Activated CD4-positive, alpha-beta T cell treated with anti-CD3 and anti-CD28 coated beads, Interleukin-2, amount 10 ng/mL, durations not matched to agents 7 days and 5 days (primary cell): ENCODE measurements at places on chromosomes 12 and 14.

DNA sequence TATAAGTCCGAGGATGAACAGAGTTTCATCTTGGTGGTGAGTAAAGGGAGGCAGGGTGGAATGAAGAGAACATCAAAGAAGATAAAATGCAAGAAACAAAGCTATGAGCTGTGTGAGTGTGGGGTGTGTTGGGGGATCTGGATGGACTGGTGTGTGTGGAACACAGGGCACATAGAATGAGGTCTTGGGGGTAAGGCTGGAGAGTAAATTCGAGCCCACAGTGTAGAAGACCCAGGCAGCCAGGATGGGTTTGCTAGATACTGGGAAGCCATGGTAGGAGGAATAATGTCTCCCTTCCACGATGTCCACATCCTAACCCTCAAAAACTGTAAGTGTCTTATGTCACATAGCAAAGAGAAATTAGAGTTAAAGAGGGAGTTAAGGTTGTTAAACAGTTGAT is 6.8 kb downstream of the KCNMB4 start:
- no peak for DNase-seq

DNA sequence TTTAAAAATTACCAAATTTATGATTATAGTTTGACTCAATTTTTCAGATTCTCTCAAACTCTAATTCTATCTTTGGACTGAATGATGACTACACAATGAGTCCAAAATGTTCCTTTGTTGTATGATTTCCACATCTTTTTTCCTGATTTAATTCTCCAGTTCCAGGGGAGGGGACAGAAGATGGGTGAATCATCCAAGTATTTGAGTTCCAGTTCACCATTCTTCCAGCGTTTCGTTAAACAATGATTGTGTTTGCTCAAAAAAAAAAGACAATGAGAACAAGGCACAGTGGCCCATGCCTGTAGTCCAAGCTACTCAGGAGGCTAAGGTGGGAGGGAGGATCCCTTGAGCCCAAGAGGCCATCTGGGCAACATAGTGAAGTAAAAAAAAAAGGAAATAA is 23.8 kb downstream of the BAZ1A start:
- no peak for DNase-seq

- no peak for DNase-seq
Observed at GRCh38 chr12:94725375-94726168, 75.2 kb upstream of the TMCC3 start.

- DNase-seq = no peak
Observed at GRCh38 chr12:45532113-45532512, 197.4 kb upstream of the ARID2 start.

DNA sequence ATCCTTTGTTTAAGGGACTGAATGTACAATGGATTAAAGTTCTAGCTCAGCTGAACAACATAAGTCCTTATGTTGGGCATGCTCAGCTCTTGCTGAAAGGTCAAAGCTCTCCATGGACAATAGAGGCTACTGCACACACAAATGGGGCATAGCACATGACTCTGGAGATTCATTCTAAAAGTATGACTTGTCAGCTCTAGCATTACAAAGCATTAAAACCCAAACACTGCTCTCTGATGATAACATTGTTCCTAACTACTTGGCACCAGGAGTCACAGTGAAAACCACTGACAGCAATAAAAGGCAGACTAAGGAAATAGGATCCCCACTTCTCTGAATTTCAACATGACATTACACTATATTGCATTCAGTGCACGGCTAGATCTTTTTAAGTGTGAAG is 21.9 kb upstream of the FSCB start:
- no peak for DNase-seq

DNA sequence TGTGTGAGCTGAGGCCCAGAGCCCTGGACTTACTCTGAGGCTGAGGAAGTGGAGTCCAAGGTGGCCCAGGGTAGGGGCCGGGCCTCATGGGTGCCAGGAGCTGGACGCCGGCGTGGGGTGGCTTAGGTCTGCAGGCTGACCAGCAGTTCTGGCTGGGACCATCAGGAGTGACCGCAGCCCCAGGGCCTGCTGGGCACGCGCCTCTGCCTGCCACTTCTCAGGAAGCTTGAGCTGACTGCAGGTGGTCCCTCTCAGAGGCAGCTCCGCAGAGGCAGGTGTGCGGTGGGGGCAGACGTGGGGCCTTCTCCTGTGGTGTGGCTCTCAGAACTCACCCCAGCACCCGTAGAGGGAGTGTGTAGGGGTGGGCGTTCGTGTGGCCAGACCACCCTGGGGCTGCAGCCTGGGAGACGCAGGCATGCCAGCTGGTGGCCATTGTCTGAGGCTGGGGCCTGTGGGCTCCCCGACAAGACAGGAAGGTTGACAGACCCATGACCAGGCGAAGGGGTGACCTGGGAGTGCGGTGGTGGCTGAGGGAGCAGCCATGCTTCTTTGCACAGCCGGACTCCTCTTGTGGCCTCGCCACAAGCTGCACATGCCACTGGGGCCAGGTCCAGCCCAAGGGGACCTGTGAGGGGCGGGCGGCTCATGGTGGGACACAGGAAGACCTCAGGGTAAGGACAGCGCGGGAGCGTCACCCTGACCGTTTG is 40.0 kb upstream of the TEX22 start:
- DNase-seq = no peak

DNA sequence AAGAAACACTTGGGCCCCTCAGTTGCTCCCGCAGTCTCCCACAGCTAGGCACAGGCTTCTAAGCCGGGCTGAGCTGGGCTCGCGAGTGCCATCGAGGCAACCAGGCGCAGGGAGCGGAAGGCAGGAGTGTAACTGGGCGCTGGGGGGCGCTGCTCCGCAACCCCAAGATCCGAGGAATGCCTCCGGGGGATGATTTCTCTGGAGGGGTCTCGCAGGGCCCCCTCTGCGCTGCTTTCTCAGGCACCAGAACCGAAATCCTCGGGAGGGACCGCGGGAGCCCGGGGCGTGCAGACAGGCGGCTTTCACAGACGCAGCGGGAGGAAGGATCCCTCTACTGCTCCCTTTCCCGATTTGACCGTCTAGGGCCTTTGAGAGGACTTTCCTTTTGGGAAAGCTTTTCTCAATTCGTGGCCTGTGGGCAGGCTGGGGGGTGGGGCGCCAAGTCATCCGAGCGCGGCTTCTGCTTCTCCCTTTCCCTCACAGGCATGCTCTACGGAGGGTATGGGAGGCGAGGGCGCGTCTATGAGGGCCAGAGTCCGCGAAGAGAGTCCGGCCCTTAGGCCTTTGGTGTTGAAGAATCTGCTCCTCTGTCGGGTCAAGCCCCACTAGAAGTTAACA is 4.3 kb upstream of the NKX2-1 start:
- no peak for DNase-seq

- no peak for DNase-seq
Observed at GRCh38 chr12:31759632-31760459, 31.0 kb upstream of the AMN1 start.

DNA sequence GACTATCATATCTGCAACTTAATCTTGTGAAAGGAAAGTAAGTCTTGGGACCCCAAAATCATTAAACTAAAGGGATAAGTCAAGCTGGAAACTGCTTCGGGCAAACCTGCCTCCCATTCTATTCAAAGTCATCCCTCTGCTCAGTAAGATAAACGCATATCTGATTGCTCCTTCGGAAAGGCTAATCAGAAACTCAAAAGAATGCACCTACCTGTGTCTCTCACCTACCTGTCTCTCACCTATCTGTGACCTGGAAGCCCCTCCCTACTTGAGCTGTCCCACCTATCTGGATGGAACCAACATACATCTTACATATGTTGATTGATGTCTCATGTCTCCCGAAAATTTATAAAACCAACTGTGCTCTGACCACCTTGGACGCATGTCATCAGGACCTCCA is 19.9 kb downstream of the SEC23A start:
- DNase-seq = no peak

DNA sequence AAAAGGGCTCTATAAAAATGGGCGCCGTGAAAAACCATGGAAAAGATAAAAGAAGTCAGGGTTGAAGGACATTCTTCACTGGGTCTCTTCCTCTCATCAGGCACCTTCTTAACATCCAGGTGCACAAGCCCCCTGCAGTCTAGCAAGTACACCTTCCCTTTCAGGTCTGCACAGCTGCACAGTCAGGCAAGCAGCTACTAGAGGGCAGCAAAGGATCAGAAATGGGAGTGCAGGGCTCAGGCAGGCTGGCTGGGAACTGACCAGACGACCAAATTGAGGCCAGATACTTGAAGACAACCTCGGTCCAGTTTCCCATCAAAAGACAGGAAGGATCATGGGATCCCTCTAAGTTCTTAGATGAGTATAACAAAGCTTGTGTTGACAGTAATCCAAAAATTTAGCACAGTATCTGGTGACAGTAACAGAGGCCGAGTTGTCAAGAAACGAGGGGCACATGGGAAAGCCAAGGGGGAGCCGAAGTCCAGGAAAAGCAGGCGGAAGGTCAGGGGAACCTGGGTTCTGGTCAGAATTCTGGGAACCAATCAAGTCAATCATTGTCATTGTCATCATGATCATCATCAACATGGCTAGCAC is 10.1 kb upstream of the GRIP1 start:
- DNase-seq = peak; percentile 46

DNA sequence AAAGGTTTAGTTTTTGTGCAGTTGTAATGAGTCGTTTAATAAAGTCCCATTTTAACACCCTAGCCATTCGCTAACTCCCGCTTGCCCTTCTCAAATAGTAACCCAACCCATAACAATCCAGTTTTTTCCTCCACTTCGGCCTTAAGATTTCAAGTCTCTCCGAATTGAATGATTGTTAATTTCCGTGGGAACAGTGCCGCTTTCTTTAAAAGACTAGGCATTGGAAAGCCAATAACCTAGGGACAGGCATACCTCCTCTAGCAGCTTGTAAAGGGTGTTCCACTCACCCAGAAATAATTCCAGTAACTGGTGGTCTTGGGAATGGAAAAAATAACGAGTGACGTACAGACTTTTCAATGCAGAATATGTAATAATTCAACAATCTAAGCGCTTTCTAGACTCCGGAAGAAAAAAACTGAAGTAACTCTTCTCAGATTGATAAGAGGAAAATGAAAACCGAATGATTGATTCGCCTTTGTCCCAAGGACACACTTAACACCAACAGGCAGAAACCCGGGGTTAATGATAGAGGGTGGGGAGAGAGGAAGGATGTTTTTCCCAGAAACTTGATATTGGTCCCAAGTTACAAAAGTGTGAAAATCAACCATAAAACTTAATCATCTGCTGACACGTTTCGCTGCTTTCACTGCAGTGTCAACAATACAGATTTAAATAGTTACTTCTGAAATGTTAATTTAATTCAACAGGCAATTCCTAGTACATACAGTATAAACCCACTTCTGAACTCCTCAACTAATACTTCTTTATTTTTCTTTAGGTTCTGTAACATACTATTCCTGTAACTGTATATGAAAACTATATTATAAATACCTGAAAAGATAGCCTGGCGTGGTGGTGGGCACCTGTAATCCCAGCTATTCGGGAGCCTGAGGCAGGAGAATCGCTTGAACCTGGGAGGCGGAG is 1.0 kb upstream of the SINHCAF start:
- no peak for DNase-seq

- DNase-seq = no peak
Observed at GRCh38 chr14:104894331-104895206, 29.5 kb downstream of the CEP170B start.

- peak; percentile 45 for DNase-seq
Observed at GRCh38 chr12:96907671-96908422, 790 bp downstream of the NEDD1 start.

DNA sequence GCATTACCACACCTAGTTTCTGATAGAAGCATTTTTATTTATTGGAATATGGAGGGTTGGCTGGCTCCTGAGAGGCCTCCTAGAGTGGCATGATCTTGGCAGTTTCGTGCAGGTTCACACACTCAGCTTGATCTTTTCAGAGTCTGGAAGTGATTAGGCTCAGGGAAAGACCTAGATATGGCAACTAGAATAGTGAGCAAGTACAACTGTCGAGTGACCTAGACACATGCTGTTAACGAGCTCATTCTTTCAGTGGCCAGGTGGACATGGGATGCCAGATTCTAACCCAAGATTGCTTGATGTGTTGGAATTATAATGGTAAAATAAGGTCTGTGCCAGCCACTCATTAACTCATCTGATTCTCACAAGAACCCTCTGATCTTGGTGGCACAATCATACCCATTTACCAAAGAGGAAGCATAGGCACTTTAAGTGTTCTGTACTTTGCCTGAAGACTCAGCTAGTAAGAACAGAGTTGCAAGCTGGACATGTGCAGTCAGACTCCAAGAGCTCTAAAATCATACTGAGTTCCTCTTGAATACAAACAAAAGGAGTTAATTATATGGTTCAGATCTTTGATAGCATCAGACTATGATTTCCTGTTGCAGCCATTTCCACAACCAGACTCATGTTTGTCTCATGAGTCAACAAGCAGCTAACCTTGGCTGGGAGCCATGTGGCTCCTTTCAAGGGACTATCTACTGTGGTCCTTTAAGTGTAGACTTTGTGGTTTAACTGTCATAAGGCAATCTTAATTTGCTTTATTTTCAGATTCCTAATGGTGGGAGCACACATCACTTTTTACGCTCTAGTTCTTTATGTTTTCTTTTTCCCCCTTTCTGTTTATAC is 144.2 kb downstream of the PLEKHA5 start:
- DNase-seq = peak; percentile 36

- DNase-seq = no peak
Observed at GRCh38 chr12:57992001-57992400, 50.6 kb downstream of the ATP23 start.

- no peak for DNase-seq
Observed at GRCh38 chr12:131551675-131552491, 159.0 kb upstream of the SFSWAP start.

DNA sequence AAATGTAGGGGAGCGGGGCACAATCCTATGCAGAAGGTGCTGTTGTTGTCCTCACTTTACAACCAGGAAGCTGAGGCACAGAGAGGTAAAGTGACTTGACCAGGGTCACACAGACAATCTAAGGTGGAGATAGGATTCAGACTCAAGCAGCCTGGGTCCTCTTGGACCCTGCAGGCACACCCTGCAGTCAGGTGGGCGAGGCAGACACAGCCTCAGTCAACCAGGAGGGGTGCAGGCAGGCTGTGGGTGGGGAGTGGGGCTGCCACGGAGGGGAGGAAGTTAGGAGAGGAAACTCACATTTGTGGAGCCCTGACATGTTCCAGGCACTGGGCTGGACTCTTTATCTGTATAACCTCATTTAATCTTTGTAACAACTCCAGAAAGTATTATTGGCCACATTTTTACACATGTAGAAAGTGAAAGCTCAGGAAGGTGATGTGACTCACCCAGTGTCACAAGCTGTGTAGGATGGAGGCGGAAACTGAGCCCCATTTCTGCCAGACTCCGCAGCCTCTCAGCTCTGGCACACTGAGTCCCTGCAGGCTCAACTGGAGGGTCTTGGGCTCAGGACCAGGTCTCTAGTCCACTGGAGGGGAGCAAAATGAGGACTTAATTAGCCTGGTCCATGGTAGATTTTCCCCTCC is 24.9 kb upstream of the CHGA start:
- DNase-seq = peak; percentile 19

DNA sequence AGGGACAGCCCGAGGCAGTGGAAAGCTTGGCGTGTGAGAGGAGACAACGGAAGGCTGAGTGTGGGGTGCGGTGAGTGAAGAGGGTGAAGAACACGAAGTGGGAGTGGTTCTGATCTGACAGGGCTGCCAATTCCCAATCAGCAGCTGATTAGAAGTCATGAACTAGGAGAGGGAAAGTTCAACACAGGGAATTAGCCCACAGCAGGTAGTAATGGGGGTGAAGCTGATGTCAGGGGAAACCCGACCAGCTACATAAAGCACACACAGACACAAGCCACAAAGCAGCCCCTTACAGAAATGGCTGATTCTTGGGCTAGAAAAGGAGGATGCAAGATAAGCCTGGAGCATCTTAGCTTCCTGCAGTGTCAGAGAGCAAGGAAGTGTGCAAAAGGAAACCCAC is 47.5 kb upstream of the TCL1A start:
- DNase-seq = no peak
